ENCODE measurements at places on chromosomes 1 and 21. TPM values are rescaled to one million over a fixed set of nuclear protein-coding genes. Genes with fewer than 3 reads are reported as not detected.

DNA sequence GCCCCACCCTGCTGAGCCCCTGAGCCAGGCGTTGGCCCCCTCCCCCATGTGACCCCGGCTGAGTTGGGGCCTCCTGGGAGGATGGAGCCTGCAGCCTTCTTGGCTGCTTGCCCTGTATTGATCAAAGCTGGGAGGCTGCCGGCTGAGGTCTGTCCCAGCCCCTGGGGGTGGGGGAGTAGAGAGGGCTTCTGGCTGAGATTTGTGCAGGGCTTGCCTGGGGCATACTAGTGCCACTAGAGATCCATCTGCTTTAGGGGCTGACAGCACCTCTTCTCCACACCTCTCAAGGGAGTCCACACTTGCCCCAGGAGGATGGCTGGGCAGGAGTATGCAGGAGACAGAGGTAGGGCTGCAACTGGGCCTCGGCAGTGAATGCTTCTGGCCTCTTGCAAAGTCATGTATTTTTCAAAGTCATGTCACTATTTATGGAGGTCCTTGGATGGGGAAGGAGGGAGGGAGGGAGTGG lies 53.6 kb upstream of the SSBP3 start:
- no peak for DNase-seq

DNA sequence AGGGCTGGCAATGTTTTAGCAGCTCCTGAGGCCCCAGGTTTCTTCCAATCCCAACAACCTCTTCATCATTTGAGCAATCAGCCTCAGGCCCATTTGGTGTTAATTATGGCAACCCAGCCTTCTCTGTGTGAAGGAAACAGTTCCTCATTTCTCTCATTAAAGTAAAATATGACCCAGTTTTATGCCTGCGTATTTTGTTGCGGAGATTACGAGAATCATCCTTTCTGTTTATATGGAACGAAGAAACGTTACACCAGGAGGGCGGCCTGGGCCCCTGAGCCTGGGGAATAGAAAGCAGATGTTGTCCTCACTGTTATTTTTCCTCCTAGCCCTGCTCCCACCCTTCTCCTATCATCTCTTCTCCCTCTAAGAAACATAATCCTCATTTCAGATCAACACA lies 332.2 kb upstream of the USP24 start:
- no peak for DNase-seq

GRCh38 chr1:188017921-188018320 lies 1189.2 kb downstream of the PLA2G4A start:
- no peak for DNase-seq

DNA sequence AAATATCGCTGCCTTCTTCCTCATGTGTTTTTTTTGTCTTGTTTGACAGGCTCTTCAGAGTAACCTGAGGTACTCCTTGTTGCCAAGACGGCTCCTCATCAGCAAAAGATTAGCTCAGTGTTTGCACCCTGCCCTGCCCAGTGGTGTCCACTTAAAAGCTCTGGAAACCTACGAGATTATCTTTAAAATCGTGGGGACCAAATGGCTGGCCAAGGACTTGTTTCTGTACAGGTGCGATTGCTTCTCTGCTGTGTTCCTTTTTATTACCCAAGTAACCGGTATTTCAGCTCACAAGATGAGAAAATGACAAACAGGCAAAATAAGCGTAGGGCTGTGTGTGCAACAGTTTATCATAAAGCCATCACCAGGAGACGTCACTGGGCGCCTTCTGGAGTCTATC lies 42.4 kb downstream of the DOP1B start:
- DNase-seq, result no peak

GRCh38 chr1:103353391-103353790 lies 172.1 kb upstream of the RNPC3 start:
- no peak for DNase-seq

Gene SLC16A4
- total RNA-seq, result 0.25 TPM

DNA sequence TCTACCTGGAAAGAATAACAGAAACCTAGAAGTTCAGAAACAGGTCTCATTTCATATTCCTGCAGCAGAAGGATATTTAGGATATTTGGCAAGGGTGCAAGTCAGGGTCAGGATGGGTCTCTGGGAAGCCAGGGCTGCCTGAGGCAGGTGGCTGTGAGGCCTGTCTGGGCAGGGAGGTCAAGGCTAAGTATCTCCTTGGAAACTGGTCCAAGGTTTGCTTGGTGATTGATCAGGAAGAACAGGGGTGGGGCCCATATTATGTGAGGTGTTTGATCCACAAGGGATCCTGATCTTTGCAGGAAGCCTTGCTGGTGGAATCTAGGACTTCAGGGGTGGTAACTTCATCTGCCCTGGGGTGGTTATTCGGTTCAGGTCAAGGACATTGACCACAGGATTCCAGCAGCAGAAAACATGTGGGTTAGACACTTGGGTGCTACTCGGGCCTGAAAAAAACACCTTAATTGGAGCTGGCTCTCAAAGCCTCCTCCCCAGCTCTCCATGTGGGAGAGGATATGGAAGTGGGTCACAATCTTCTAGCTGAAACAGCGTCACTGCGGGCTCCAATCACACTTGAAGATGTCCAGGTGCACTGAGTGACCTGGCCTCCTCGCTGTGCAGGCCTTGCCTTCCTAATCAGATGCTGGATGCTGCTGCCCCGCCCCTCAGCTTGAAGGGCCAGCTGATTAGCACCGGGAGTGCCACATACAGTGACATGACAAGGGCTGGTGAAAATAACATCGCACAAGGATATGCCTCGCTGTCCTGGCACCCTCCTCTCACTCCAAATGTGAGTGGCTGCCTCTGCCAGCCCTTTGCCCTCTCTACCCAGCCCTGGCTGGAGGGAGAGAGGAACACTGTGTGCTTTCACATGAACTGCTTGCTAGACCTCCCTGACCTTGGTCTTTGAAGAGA lies 8.7 kb downstream of the CTNNBIP1 start:
- DNase-seq, result no peak

Gene FTCD
- total RNA-seq, result 0.13 TPM

DNA sequence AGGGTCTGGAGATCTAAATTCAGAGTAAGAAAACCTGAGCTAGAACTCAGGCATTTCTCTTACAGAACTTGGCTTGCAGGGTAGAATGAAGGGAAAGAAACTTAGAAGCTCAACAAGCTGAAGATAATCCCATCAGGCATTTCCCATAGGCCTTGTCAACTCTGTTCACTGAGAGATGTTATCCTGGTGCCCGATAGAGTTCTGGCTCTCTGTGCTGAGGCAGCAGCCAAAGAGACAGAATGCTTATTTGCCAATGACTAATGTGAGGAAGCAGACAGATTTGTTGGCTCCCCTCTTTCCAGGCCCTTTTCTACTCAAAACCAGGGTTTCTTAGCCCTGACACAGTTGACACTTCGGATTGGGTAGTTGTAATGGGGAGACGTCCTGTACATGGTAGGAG lies 22.3 kb upstream of the TRIM45 start:
- DNase-seq, result no peak
